ENCODE measurements at places on chromosomes 5 and 9.

- no peak for DNase-seq
These were observed 67.6 kb upstream of the LHFPL2 start for GRCh38 chr5:78716206-78716605.

- DNase-seq = no peak
These were observed 1.7 kb upstream of the EGFL7 start for GRCh38 chr9:136660971-136661550.

GRCh38 chr5:68140763-68141162 lies 74.8 kb upstream of the PIK3R1 start:
- DNase-seq = no peak

DNA sequence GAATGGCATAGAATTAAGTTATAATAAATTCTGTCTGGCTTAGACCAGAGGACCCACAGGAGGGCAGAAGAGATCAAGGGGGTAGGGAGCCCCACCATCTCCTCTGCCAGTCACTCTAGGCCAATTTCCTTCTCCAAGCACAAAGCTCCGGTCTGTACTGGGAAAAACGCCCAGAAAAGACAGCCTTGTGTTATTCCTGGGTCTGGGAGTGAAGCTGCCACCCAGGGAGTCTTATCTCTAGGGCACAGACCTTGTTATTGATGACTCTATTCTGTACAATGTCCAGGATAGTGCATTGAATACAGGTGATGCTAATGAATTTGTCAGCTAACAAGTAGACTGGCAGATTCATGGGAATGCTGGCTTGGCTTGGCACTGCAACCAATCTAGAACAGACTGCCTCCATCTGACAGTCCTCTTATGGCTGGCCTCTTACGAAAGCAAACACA lies 60.7 kb downstream of the MED27 start:
- no peak for DNase-seq

DNA sequence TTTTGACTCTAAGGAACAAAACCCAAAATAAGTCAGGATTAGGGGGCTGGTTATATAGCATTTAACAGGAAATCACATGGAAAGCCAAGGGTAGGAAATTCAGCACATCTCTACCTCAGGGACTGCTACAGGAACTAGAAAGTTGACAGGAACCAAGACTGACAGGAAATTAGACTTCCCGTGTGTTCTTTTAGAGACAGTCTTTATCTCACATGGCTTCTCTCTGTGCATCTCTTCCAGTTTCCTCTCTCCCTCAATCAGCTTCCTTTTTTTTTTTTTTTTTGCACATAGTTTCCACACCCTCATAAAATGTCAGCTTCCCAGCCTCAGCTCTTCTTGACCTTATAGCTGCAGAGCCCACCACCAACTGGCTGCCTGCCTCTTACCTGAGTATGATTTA lies 4.8 kb downstream of the RECK start:
- DNase-seq = no peak

GRCh38 chr5:91301106-91301846 lies 81.8 kb downstream of the ARRDC3 start:
- DNase-seq = no peak

DNA sequence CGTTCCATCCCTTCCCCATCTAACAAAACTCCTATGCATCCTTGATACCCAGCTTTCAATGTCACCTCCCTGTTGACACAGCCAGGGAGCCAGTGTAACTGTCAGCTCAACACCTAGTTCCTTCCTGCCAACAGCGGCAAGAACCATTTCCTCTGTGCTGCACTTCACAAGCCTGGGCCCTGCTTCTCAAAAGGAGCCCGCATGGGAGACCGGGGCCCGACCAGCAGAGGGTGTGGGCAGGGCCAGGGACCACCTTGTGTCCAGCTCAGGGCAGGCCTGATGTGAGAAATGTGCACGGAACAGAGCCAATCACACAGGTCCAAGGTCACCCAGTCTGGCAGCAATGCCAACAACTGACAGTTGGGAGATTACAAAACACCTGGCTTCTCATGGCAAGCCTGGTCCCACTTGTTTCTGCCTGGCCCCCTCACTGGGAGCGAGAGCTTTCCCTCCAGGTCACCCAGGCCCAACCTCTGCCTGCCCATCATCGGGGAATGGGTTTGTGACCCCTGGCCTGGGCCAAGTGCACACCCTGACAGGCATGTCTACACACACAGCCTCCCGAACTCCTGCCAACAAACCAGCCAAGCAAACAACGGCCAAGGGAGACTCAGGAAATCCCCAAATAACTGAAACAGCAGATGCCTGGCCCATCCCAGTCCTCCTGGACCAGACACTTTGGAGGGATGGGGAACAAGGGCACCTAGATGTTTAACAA lies 3.1 kb downstream of the RNF44 start:
- DNase-seq = no peak

DNA sequence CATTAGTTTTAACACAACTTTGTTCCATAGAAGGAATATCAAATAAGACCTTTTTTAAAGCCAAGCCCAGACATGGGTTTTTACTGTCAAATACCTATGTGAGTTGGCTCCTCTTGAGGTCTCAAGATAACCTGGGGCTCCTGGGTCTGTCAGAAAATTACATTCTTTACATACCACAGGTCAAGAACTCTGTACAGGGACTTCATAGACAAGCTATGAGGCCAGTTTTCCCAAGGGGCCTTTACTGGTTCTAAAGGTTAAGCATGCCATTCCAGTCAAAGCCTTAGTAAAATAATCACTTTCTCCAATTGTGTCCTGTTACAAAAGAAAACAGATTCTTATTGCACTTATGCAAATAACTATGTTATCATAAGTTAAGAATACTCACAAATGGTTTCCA lies 15.5 kb upstream of the SMC2 start:
- DNase-seq = no peak

DNA sequence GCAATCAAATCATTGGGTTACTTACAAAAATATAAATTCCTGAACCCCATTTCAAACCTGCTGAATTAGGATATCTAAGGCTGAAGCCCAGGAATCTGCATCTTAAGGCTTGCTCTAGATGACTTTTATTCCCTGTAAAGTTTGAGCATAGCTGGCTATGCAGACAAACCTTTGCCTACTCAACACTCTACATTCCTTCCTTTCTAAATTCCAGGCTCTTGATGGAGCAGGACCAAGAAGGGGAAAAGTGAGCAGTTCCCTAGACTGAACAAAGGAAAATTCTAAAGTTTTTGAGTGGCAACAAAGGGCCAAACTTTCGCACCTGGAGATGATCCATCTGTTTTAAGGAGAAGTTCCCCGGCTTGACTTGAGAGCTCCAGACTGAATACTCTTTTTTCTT lies 9.8 kb upstream of the ADRA1B start:
- no peak for DNase-seq

DNA sequence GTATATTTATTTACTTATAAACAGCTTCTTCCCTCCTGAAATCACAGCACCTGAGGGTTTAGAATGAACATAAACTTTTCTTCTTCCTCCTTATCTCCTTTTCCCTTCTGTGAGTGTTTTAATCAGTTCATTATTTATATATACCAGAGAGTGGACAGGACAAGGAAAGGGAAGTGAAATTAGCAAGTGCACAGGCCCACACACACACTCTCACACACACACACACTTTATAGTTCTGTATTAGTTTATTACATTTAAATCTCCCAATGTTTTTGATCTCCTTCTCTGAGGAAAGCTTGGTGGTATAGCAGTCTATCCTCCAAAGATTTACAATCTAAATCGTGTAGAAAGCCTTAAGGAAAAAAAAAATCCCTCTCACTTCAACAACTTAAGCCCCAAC lies 353.5 kb downstream of the NDUFS4 start:
- DNase-seq = no peak

GRCh38 chr9:30534455-30534854 lies 1850.0 kb upstream of the ACO1 start:
- no peak for DNase-seq

DNA sequence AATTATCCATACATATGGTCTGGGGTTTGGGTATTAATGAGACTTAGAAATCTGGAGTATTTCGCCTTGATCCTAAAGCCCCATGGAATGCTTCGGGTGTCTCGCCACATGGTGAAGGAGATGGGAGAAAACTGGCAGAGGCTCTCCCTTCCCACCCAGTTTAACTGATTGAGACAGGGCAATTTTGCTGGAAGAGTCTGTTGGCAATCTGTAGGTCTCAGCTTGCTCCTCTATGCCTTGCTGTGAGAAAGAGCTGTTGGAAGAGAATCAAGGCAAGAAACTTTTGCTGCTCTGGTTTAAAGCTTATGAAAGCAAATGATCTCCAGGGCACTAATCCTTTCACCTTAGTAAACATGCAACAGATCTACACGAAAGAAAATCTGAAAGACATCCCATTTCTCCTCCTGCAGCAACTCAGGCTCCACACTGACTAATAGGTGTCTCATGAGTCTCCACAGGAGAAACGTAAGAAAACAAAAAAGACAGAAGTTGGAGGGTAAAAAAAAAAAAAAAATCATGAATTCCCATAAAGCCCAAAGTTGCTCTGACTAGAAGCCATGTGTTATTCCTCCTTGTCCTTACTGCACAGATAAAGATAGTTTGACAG lies 369.9 kb downstream of the EFNA5 start:
- no peak for DNase-seq

DNA sequence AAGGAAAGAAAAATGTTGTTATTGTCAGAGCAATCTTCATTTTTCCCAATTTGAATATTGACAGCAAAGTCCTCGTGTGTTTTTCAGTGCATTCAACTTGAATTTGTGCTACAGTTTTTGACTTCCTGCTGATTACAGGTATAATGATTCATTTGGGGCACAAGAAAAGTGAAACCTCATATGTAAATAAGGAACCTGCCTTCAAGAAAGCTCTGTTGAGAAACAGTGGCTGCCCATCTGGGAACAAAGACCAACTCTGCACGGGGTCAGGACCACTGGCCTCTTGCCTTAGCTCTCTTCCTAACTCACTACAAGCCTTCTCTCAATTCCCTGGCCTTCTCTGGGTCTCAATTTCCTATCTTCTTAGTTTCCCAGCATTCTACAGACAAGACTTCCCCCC lies 21.0 kb downstream of the TIMD4 start:
- no peak for DNase-seq

DNA sequence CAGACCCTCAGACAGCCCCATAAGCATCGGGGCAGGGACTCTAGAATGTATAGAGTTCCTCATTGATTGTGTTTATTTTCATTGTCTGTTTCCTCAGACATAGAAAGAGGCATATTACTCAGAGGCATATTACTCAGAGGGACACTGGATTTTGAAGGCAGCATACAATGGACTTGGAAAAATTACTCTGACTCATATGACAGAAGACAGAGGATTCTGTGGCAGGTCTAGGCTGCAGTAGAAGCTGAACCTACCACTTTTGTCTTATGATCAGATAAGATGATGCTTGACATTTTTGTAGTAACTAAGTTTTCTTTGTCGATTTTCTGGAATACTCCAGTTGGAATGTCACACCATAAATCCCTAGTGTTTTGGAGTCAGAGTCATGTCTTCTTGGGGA lies 105.2 kb downstream of the ST8SIA4 start:
- DNase-seq = no peak

- no peak for DNase-seq
These were observed 709 bp downstream of the SLC35D2 start for GRCh38 chr9:96382839-96383164.
